AG08395 (cell line): ENCODE measurements at places on chromosomes 11 and 22.

GRCh38 chr22:23608583-23608982 lies 23.5 kb downstream of the DRICH1 start:
- DNase-seq, result peak; percentile 52

DNA sequence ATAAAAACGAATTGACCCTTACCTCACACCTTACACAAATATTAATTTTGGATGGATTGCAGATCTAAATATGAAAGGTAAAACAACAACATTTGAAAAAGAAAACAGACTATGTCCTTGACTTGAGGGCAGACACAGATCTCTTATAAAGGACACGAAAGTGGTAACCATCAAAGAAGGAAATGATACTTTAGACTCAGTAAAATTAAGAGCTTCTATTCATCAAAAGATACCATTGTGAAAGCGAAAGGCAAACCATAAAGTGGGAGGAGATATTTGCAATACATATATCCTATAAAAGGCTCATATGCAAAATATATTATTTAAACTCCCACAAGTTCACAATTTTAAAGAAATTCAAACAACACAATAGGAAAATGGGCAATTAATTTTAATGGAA lies 5.0 kb downstream of the HEPACAM start:
- no peak for DNase-seq

DNA sequence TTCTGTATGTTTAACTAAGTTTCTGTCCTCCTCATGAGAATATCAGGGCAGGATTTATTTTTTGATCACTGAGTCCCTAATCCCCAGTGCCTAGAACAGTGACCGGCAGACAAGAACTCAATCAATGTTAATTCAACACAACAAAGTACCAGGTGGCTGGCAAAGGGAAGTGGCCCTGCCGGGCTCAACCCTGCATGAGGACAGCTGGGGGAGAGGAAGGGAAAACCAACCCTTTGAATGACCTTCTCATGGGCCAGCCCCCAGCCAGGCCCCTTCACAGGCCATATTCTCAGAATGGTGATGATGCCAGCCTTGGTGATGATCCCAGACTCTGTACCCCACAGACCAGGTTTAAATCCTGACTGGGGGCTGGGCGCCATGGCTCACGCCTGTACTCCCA lies 1.4 kb upstream of the MFNG start:
- DNase-seq, result no peak

DNA sequence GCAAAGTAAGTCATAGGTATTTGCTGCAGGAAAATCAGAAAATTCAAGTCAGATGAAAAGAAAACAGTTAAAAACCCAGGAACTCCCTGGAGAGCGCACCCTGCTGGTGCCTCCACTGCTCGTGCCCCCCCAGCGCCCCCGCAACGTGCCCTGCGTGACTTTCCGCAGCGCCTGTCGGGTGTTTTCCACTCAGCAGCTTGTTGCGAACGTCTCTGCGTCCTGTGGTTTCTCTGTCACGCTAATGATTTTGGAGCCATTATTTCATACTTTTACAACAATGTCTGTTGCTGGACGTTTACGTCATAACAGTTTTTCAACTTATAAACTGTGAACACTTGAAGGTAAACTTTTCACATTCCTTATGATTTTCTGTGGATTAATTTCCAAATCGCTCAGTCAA lies 5.0 kb downstream of the CRELD2 start:
- DNase-seq, result no peak

DNA sequence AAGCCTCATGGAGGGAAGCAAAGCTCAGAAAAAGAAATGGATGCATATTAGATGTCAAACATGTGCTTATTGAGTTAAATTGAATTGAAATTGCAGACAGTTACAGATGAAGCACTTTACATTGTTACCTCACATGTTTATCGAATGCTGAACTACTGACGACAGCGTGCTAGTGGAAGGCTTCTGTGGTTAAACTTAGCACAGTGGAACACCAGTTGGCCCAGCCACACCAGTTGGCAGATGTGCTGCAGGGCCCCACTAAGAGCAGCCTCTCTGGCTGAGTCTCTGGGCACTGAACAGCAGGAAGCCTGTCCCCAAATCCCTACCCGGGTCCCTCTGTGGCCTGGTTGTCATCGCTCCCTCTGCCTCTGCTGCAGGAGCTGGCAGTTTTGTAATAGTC lies 242.1 kb downstream of the NTM start:
- DNase-seq, result no peak

DNA sequence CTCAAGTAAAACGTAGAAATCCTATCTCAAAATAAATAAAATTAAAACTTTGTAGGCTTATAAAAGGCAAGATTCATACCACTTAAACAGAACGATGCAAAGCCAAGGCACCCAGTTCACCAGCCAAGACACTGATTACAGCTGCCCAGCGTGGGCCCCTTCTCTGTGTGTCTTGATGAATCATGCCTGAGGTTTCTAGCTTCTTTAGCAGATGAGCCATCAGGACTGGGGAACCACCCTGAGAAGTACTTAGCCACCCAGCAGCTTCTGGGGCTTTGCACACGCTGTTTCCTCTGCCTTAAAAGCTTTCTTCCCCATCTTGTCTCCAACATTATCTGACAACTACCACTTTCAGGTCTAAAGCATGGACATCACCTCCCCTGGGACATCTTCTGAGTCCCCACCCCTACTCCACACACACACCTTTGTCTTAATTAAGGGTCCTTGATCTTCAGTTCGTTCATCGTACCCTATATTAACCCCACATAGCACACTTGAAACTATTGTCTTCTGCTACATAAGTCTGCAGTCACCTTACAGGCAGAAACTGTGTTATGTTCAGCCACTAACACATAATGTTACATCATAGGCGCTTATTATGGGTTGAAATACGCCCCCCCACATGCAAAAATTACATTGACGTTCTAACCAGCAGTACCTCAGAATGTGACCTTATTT lies 8.7 kb upstream of the LAYN start:
- peak; percentile 93 for DNase-seq
